Stimulated activated CD8-positive, alpha-beta memory T cell treated with anti-CD3 and anti-CD28 coated beads, Interleukin-4, amount 100 ng/mL, for 24 hours (primary cell): ENCODE measurements at places on chromosomes 12 and 14.

DNA sequence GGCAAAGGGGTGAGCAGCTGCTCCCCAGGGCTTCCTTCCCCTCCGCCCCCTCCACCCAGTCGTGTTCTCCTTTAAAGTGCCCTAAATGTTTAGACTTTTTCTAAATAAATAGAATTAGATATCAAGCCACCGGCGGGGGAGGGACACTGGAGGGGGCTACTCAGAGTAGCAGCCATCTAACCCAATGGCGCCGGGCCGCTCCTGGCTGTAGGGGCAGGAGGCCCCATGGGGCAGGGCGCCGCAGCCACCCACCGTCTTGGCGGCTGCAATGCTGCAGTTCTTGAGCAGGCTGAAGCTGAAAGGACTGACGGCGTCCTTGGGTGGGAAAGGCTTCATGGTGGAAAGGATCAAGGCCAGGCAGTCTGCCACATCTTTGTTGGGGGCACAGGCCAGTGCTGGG, 13.1 kb downstream of the SLC39A5 start:
- DNase-seq, result no peak

- DNase-seq, result no peak
These were observed 124.7 kb downstream of the EPS8 start for GRCh38 chr12:15664491-15664890.

GRCh38 chr14:89540009-89540829, 123.2 kb upstream of the FOXN3 start:
- no peak for DNase-seq

DNA sequence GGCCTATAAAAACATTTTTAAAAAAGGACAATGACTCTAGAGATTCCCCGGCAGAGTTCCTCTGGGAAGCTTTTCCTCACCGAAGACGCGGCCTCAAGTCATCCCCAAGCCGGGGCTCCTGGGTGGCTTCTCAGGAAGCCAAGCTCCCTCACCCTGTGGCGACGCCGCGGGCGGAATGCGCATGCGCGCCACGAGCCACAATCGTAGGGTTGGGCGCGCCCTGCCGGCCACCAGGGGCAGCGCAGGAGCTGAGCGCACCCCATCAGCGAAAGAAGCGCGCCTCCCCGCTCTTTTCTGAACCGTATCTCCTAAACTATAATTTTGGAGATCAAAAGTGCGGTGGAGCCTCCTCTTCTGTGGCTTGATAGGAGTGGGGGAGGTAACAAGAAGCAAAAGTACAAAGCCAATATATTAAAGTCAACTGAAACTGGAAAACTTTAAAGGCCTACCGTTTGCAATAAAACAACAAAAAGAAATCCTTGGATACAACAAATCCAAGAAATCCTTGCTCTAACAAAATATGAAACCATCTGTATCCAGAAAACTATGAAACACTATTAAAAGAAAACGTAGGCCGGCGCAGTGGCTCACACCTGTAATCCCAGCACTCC, 17.4 kb upstream of the CHFR start:
- DNase-seq, result peak; percentile 86

DNA sequence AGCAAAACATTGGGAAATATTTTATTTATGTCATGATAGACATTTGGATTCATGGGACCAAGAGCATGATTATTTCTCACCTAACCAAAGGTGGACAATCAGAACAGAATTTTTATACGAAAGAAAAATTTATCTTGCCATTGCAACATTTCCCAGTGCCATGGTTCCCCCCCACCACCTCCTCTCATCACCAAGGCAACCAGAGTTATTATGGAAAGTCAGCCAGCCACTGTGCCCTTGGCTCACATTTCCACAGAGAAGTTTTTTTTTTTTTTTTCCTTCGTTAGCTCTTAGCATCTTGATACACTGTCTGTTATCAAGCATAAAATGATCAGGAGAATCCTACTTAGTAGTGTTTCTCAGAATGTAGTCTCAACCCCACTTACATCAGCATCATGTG, 176.4 kb upstream of the TMTC1 start:
- no peak for DNase-seq

GRCh38 chr14:22593189-22593588, 4.2 kb upstream of the DAD1 start:
- DNase-seq, result no peak

DNA sequence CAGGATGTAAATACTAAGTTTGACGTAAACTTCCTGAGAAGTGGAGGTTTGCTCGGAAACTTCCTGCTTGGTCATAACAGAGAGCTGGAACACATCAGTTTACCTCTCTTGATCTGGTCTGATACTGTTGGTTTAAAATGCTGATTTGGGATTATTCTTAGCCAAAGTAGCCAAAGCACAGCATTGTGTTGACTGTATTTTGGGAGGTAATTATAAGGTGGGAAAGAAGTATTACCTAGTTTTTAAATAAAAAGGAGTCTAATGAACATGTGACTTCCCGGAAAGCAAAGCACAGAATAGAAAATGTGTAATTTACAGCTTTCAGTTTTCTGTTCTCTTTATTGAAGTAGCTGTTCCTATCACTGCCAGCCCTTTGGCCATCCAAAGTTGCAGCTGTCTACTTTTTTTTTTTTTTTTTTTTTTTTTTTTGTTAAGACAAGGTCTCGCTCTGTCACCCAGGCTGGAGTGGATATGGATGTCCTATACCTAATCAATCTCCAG, 52.2 kb upstream of the SRP54 start:
- DNase-seq, result no peak

DNA sequence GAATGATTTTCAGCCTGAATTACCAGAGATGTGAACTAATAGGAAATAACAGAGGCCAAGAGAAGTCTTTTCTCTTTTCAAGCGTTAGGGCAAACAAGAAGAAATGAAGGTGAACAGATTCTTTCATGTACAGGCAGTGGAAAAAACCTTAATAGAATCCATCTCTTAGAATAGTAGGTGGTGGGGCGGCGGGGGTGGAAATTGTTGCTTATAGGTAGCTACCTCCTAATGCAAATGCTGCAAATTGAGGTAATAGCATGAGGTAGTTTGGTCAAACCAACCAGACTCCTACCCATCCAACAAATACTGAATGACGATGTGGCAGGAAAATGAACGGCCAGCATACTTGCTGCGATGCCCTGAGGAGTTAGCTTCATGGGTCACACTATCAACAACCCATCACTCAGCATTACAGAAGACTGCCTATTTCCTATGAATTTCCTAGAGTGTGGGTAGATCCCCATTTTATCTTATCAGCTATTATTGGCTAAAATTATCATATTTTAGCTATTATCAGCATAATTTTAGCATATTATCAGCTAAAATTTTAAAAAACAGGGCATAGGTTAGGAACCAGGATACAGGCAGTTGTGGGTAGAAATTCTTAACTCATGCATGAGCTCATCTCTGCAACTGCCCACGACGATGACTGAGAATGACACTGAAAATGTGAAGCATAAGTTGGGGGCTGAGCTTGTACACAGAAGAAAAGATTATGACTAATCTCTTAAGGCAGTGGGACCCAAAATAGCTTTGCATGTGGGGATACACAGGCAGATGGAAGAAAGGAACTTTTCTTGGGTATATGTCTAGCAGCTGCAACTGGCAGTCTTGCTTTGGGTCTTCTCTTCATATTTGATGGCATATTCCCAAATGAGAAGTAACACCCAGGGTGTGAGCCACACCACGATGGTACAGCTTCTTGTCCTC, 68.7 kb downstream of the NIN start:
- peak; percentile 24 for DNase-seq

- DNase-seq, result no peak
These were observed 979 bp upstream of the BIN2 start for GRCh38 chr12:51324953-51325352.

DNA sequence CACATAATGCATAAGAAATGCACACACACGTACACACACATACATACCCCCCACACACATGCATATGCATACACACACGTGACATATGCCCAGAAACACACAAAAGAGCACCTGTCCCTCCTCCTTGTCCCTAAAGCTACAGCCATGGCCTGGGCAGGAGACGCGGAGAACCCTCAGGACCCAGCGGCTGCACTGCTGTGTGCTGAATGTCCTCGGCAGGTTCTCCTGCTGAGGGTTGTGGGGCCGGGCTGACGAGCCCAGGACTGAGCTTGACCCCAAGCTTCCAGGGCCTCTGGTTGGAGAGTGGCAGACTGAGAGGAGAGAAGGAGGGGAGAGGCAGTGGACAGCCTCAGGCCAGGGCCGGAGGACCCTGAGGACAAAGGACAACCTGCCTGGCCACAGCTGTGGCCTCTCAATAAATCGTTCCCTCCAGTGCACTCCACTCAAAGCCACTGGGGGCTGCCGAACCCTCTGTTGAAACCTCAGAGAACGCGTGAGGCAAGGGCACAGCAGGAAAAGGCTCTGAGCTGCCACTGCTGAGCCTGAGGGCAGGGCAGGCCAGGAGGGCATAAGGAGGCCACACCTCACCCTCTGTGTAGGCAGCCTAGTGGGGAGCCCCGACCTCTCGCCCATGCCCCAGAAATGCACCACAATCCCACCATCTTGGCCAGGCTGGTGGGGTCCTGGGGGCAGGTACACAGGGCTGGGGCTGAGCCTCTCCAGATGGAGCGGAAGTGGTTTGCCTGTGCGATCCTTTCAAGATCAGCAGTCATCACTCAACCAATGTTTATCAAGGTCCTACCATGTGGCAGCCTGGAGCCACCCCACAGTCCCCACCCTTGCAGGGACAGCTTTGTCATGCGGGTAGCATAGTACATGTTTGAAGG, 3.1 kb downstream of the CACNA2D4 start:
- DNase-seq, result no peak

- no peak for DNase-seq
These were observed 56.0 kb downstream of the MDGA2 start for GRCh38 chr14:47619392-47619791.

GRCh38 chr14:90332271-90332584, 487 bp upstream of the NRDE2 start:
- DNase-seq, result no peak

DNA sequence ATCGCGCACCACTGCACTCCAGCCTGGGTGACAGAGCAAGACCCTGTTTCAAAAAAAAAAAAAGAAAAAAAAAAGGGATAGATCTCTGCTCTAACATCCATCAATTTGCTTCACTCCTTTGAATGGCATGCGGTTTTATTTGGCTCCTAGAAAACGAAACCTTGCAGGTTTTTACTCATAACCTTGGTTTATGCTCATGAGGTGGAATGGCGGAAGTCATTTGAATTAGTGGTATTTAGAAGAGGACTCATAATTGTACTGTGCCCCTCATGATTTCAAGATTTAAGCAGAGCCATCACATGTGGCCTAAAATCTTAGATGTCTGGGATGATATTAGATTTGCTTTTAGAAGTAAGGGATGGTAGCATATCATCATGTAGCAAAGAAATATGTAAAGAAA, 29.4 kb downstream of the RBMS2 start:
- no peak for DNase-seq

DNA sequence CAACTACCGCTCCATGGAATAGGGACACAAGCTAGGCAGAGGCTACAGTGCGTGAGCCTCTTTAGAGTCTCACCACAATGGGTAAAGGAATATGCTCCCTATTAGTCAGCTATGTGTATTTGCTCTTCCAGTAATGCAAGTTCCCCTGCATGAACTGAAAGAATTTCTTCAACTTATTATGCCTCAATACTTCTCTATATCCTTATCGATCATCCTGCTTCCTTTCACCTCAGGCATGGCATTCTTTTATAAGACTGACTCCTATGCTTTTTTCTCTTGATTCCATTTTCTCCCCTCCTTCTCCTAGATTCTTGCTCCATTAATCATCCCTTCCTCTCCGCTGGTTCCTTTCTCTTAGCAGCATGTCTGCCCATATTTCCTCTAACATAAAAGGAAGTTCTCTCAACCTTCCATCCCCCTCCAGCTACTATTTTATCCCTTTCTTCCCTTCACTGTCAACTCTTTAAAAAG, 94.5 kb upstream of the CPM start:
- no peak for DNase-seq

DNA sequence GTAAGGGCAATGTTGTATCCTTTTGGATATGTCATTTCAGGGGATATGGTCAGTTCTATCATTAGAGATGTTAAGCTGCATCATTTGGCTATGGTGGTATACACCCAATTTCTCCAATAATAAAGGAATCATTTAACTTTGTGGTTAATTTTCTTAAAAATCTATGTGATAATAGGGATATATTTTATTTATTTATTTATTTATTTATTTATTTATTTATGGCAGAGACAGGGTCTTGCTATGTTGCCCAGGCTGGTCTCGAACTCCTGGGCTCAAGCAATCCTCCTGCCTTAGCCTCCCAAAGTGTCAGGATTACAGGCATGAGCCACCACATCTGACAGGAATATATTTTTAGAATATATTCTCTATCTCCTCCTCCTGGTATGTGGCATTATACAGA, 85.7 kb downstream of the EML5 start:
- no peak for DNase-seq

DNA sequence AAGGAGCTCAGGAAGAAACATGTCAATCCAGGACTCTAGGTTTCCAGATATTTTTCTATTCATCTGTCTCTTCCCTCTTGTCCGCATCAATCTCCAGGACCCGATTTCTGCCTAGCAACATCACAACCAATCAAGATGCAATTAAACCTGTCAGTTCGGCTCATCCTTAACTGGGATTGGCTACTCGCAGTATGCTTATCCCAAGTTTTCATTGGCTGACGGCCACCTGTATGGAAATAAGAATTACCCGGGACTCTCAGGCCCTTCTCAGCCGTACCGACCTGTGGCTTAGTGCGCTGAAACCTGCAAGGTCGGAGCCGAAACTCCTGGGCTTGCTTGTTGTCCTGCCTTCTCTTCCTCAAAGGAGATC, 20.4 kb upstream of the ATP5MC2 start:
- no peak for DNase-seq

- no peak for DNase-seq
These were observed 21.8 kb upstream of the RIN3 start for GRCh38 chr14:92491782-92492181.

DNA sequence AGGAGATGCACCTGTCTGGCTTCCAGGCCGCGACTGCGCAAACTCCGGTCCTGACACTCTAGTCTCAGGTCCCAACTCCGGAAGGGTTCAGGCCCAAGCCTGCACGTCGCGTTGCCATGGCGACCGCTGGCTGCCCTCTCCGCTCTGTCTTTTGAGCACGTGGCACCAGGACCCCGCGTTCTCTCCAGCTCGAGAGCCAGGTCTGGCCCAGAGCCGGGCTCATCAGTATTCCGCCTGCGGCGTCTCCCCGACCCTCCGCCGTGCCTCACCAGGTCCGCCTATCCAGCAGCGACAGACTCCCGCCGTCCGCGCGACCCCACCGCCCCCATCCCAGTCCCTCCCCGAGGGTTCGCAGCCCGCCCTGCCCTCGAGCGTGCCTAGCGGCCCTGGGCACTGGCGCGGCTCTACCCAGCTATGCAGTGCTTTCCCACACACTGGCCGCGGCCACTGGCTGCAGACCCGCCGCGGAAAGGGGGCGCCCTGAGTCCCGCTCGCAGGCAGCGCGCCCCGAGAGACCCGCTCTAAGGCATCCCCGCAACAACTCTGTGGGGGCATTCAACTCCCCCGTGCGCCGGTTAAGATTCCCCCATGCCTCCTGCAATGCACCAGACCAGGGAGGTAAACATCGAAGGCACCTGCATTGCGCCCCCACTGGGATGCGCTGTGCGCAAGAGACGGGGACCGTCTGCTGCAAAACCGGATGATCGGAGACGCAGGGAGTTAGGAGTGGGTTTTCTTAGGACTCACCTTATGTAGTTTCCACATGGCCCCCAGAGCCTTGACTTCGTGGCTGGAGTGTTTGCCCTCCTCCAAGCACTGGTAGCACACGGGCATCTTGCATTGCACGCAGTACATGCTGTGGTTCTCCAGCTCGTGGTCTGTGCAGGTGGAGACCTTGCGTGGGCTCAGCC, 1.3 kb downstream of the TRIM9 start:
- peak; percentile 26 for DNase-seq

- no peak for DNase-seq
These were observed 13.5 kb upstream of the SCFD1 start for GRCh38 chr14:30608533-30609006.

GRCh38 chr12:12542964-12543363, 19.7 kb downstream of the DUSP16 start:
- no peak for DNase-seq

GRCh38 chr12:3101309-3102024, 24.3 kb downstream of the TSPAN9 start:
- DNase-seq, result no peak
